BJ (cell line): ENCODE measurements at places on chromosomes 11 and 22.

DNA sequence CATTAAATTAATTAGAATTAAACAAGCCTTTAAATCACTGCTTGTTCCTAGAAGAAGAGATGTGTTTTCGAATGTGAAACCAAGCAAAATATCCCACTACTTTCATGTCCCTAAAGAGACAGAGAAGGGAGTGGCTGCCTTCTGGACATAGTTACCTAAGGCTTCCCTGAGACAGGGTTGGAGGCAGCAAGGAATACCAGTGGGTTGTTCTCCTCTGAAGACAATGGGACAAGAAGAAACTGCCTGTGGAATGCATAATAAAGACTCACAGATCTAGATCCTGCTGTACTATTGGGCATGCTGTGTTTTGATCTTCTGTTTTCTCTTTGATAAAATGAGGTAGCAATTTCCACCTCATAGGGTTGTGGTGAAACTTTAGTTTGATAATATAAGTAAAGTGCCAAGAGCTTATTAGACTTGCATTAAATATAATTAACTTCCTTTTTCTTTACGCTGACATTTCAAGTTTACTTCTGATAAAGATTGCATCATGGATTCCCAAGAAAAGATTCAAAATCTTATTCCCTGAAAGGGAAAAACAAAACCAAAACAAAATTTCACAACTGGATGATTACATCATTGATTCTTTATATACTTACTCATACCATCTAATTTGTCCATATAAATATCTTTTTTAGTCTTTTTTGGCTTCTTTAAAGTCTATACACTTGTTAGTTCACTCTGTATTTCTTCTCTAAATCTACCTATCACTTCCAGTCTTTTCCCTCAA lies 621.3 kb downstream of the ETS1 start:
- DNase-seq = peak; percentile 22

DNA sequence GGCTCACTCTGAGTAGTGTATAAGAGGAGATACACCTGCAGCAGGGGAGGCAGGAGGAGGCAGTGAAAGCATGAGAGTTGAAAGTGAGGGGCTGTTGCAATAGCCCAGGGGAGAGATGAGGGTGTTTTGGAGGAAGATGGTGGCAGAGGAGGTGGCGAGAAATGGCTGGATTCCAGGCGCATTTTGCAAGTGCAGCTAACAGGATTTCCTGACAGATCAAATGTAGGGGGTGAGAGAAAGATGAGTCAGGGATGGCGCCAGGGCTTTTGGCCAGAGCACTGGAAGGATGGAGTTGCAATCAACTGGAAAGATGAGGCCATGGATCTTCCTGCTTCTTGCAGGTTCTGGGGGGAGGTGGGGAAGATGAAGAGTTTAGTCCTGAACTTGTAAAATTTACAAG lies 16.8 kb upstream of the TSPAN18 start:
- DNase-seq = no peak

GRCh38 chr11:117462183-117462863 lies 134.7 kb downstream of the CEP164 start:
- no peak for DNase-seq

DNA sequence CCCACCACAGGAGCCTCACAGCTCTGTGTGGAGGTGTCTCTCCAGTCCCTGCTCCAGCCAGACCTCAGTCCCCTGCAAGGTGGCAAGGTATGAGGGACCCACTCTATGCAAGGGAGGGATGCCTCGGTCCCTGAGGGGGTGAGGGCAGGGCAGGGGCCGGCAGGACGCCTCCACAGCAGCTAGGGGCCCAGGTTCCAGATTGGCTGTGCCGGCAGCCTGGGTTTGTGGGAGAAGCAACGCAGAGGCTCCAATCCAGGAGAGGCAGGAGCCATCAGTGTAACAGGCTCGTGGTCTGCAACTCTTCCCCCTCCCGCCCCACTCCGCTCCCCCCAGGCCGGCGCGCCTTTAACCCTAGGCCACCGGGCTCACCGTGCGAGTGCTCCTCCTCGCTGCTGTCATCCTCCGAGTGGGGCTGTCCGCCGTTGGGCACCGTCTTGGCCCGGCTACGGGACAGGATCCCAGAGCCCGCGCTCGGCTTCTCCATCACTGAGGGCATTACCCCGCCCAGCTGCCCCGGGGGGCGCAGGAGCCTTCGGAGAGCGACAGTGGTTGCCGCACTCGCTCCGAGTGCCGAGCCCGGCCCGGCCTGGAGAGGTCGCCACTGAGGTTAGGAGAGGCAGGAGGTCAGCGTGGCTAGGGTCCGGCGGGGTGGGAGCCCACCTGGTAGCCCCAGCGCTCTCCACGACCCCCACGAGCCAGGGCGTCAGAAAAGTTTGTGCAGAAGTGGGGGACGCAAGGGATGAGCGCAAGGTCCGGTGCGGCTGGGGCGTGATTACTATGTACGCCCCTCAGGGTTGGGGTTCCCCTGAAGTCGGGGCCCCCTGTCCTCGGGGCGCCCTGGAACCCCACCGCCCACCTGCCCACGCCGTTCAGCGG lies 765 bp downstream of the RCOR2 start:
- DNase-seq = no peak

DNA sequence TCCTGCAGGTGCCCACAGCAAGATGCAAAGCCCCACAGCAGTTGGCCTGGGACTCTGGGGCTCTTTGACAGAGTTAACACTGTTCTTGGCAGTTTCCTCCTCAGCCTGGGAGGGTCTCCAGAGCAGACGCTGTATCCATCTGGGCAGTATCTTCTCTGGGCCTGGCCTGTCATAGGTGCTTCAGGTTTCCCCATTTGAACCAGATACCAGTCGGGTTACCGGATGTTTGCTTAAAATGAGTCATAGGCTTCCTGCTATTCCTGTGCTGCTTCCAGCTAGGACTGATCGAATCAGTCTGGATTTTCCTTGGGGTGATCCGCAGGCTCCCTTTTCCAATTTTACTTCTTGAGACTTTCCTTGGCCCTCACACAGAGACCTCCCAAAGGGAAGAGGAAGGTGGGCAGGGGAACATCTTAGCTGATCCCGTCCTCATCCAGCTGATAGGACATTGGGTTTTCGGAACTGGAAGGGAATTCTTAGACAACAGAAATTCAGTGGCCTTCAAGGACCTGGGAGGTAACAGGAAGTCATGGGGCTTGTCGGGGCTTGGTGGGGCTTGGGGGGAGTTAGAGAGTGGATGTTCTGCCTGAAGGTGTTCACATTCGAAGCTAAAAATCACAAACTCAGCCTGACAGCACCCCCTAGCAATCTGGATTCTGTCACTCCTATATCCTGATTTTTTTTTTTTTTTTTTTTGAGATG lies 2.4 kb upstream of the RANGAP1 start:
- no peak for DNase-seq

GRCh38 chr11:114162719-114163123 lies 103.2 kb downstream of the ZBTB16 start:
- peak; percentile 92 for DNase-seq

GRCh38 chr11:117929142-117929915 lies at the start of gene TMPRSS13:
Gene TMPRSS13, minus strand, starts transcription at chr11:117929402. Its CDS starts 95 bp downstream, at chr11:117929307.
- no peak for DNase-seq

DNA sequence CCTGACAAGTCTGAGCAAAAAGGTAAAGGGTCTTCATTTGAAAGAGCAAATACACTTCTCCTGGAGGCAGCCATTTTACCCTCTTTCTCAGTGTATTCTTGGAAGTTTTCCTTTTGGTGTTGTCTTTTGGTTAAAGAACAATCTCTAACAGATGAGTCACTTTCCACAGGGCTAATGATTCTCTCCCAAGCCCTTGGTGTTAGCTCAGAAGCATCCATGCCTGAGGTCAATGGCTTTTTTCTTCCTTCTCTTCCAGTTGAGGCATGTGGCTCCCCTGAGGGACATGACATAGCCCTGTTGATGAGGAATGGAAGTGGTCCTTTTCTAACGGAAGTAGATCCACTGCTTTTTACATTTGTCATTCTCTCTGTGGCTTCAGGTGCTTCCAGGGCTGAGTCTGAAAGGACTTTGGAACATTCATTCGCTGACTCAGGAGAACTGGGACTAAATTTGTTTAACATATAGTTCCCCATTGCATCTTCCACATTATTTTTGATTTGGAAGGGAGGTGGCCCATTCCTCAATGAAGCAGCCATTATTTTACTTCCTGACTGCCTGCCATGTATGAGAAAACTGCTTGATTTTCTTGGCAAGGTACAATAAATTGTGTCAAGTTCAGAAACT lies 13.8 kb upstream of the POGLUT3 start:
- DNase-seq = peak; percentile 35

DNA sequence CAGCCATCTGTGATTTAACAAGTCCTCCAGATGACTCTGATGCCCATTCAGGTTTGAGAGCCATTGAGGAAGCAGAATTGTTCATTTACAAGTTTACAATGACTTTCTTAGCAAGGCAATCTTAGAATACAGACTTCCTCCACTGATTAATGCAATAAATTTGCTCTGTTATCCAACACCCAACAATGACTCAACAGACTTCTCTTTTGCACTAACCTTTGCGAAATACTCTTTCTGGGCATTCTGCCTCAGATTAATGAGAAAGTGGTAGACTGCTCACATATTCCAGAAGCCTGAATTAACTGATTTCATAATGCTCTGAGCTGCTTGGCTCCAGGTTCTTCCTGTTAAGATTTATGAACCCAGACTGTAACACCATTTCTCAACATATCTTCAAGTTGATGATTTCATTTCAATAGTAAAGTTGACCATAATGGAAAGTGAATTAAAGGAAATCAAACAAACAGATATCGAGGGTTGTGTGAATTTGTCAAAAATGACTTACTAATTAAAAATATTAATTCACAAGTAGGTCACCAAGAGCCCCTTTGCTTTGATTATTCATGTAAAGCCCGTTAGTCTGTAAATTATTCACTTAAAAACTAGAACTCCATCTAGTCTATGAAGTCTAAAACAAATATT lies 70.5 kb upstream of the BLID start:
- DNase-seq = peak; percentile 96

- DNase-seq = no peak
Observed at GRCh38 chr11:90326647-90327046, 103.8 kb upstream of the CHORDC1 start.

DNA sequence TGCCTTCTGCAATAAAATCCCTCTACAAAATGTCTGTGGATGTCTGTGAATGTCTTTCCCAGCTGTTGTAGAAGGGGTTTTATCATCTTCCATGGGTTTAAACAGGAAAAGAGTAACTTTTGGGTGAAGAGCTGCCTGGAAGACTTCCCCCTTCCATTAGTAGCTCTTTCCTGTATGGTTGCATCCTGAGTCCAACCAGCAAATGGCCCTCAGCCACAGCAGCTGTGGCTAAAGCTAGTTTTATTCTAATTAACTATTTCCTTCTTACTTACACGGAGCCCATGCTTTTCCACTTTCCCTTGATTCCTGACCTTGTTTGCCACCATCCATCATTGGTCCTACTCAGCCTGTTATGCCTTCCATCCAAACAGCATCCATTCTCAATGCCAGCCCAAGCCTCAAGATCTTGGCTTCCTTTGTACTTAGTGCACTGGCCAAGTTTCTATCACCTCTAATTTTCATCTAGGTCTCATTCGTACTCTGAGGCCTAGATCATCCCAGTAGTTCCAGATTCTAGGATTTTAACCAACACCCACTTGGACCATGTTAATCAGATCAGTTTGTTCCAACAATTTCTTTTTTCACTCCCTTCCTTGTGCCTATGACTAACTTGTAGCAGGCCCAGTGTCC lies 41.5 kb upstream of the CADM1 start:
- no peak for DNase-seq

GRCh38 chr11:115222218-115222862 lies 281.9 kb downstream of the CADM1 start:
- peak; percentile 58 for DNase-seq

DNA sequence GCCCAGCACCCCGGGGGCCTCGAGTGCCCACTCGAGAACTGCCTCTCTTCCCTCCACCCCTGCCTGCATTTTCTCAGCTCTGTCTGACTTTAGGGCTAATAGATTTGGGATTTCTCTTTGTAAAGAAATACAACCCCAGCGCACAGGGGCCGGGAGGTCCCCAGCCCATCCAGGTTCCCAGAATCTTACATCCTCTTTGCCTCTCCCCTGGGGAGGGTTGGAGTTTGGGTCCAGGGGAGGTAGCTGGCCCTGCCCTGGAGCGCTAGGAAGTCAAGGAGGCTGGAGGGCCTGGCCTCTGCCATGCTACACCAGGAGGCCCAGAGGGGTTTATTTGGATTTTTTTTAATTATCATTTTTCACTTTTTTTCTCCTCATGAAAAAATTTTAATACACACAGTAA lies 65.7 kb upstream of the LMO1 start:
- no peak for DNase-seq

DNA sequence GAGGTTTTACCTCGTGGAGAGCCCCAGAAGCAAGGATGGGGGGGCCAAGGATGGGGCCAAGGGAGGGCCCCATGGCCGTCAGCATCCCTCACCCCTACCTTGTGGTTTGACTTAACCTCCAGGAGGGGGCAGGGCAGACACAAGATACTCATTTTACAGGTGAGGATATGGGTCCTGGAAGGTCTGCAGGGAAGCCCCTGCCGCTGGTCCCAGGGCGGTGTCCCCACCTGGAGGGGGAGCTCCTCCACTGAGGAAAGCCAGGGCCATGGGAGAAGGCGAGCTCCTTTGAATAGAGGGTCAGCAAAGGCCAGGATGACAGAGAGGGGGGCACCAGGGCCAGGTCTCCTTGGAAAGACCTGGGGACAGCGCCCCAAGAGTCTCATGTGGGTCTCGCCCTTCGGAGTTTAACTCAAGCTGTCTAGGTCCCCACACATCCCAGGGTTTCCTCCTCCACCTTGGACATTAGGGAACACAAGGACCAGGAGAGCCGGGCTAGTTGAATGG lies 5.9 kb upstream of the ADORA2A start:
- no peak for DNase-seq
